T-helper 17 cell (primary cell): ENCODE measurements at places on chromosomes 12 and 14.

DNA sequence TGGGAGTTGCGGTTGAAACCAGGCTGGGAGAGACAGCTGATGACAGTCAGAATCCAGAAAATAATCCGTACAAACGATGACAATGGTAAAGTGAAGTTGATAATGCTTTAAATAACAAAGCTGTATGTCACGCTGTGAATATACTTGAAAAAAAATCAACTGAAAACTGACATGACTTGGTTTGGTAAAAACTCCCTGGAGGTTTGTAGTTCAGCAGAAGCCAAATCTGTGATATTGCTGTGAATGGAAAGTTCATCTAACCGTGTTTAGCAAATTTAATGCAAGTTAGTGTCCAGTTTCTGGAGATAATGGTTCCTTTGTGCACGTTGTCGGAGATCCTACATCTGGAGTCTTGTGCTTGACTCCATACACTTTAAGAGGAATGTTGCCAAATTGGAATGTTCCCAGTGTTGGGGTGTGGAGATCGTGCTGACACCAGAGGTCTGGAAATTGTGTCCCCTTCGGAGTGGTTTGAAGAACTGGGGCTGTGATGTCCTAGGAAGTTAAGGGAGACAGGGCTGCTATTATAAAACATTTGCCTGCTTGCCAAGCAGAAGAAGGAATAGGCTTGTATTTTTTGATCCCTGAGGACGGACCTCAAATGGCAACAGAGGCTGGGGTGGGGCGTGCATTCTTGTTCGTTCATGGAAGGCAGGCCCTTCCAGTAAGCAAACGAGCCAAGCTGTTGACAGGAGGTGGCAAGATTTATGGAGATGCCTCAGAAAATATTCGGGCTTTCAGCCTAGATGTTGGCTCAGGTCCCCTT is 30.6 kb downstream of the PPFIBP1 start:
- no peak for DNase-seq

DNA sequence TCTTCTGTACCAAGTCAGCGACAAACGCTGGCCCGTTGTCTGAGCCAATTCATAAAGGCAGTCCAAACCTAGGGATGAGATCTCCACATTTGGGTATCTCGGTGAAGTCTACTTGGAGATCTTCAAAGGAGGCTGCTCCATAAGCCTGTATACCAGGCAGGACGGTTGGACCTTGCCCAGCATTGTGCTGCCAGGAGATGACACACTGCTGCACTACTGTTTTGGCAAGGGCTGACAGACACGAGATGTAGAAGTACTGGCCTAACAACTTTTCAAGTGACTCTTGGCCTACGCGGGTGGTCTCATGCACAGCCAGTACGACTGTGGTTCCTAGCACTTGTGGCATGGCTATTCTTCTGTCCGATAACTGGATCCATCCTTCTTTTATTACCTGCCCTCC is 135.3 kb downstream of the SLC38A6 start:
- no peak for DNase-seq

- DNase-seq: no peak
These were observed 55.1 kb downstream of the MED13L start for GRCh38 chr12:116222358-116222757.

DNA sequence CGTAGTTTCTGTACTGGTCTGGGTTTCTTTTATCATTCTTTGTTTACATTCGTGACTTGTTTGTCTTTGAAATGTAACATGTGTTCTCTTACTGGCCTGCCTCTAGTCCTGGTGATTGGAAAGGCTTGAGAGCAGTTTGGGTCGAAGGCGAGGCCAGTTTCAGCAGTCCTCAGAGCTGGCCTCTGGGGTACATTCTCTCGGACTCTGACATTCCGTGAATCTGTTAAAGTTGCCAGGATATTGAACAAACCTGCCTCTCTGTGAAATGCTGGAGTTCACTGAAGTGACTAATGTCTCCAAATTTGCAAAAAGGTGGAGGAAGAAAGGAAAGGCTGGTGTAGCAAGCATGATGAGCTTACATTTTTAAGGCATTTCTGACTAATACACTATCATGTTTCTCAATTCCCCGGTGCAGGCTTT is 1.5 kb downstream of the PLEKHA5 start:
- no peak for DNase-seq

- DNase-seq: no peak
These were observed 53.8 kb upstream of the CLEC14A start for GRCh38 chr14:38309522-38310277.

- DNase-seq: peak; percentile 38
These were observed 18.1 kb downstream of the TAMALIN start for GRCh38 chr12:52024845-52025230.

GRCh38 chr14:76844223-76844622 is 18.0 kb downstream of the LRRC74A start:
- peak; percentile 39 for DNase-seq

DNA sequence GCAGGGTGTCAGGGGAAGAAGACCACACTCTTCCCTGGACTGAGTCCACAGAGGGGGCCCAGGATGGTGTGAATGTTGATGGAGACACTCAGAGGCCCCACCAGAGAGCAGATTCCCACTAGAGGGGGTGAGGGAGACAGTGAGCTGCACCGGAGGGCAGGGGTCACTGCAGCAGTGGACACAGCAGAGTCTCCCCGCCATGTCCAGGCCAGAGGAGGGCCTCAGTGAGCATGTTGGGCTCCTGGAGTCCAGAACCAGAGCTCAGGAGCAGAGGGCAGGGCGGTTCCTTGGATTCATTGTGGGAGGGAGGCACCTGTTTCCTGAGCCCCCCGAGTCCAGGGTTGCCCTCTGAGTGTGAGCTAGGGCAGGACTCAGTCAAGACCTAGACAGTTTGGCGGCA is 1.8 kb upstream of the KRT82 start:
- no peak for DNase-seq

DNA sequence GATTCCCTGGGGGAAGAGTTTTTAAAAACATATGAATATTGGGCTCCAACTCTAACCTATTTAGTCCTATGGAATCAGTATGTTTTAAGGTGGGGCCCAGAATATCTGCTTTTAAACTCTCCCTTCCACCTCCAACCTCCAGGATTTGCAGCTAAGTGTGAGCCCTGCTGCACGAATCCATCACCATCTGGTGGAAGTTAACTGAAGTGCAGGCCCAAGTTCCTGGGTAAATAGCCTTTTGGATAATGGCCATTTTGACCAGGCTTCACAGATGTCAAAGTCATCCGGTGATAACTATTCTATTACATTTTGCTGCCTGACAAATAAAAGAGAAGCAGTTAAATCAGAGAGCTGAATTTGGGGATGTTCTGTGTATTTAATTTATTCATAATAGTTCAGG is 58.1 kb upstream of the RMST start:
- no peak for DNase-seq

DNA sequence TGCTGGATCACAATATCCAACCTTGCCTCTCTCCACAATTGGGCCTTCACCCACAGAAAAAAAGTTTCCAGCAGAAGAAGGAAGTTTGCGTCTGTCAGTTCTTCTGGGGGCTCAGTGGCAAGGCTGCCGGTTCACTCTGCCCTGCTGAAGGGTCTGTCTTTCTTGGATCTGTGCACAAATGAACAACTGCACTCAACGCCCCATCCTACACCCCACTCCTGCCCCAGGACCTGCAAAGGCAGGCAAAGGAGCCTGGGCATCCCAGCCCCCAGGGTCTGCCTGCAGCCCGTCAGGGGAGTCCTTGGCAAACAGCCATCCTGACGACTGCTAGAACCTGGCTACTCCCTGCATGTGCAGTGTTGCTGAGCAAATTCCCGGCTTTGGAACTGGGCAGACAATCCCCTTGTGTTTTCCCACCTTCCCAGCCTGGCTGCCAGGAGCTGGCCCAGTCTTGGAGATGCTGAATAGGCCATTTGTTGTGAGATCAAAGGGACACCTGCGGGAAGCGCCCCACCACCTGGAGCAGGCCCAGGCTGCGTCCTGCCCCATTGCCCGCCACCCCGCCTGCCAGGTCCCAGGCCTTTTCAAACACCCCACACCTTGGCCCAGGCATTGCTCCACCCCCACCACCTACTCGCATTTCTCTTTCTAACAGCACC is 311.9 kb downstream of the BCL11B start:
- DNase-seq: no peak

- DNase-seq: no peak
These were observed 96.0 kb downstream of the TGFB3 start for GRCh38 chr14:75885829-75886228.

- DNase-seq: no peak
These were observed 35.5 kb downstream of the GPHB5 start for GRCh38 chr14:63282997-63283883.

GRCh38 chr12:124390442-124391097 is 95.7 kb downstream of the RFLNA start:
- no peak for DNase-seq

DNA sequence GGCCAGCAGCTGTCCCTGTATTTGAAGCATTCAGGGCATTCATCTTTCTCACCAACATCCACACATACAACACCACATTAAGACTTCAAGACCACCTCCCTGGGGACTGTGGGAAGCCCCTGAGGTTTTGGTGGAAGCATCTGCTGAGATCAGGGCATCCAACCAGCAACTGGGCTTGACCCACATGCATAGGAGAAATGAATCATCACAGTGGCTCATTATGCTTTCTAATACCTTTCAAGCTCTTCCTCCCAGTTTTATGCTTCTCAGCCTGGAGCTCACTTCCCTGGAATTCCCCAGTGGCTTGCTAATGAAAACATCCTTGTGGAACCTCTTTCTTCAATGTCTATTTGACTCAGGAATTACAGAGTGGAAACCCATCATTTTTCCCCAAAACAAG is 21.4 kb upstream of the CMKLR1 start:
- no peak for DNase-seq

- DNase-seq: no peak
These were observed 4.0 kb upstream of the SYCP3 start for GRCh38 chr12:101743242-101743641.

DNA sequence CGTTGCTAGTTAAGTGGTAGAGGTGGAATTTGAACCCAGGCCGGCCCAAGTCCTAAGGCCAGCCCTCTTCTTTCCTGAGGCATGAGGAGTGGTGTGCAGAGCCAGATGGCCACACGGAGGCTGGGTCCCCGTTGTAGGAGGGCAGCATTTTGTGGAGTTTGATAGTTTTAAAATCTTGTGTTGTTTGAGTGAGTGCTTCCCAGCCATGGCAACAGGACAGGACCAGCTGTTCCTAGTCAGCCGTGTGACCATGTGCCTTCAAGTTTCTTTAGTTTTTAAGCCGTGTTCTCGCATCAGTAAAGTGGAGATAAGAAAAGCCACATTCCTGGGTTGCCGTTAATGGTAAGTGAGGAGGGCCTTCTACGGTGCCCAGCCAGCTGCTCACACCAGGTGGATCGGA is 44.4 kb downstream of the UBE3B start:
- DNase-seq: no peak

- DNase-seq: no peak
These were observed 46.4 kb upstream of the SYT10 start for GRCh38 chr12:33486058-33486457.

GRCh38 chr12:106633451-106633823 is 50.6 kb downstream of the RFX4 start:
- DNase-seq: no peak

GRCh38 chr14:51294951-51295525 is 55.0 kb downstream of the TMX1 start:
- DNase-seq: no peak

DNA sequence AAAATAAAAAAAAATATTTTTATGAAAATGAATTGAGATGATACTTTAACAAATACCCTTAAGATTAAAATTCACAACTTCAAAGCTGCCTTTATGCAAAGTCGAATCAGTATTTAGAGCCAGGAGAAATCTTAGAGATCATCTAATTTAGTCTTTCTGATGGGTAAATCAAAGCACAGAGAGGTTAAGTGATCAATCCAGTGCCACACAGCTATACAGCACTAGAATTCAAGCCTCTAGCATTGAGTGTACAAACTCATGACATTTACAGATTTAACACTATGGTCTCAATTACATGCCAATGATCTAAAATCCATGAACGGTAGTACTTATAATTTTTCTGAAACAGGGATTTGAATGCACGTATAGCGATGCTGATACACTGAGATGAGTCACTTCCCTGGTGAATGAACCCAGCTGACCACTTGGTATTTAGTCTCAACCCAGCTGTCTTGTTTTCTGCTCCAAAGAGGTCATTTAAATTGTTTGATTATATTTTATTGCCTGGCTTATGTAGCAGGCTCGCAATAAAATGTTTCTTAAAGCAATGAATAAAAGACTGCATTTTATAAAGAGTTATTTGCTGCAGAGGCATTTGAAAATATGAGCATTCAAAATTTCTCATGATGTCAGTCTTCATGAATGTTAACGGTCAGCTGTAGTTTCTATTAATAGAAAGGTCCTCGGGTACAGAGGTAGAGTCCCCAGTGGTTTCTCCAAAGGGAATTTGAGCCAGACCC is 152.4 kb upstream of the PRICKLE1 start:
- DNase-seq: no peak

GRCh38 chr14:21098076-21098891 is at the start of gene ZNF219:
Gene ZNF219 (minus strand): TSS chr14:21098655. CDS start chr14:21093591, 5,064 bp downstream.
- peak; percentile 49 for DNase-seq

- no peak for DNase-seq
These were observed 9.2 kb downstream of the APOLD1 start for GRCh38 chr12:12794686-12795085.

DNA sequence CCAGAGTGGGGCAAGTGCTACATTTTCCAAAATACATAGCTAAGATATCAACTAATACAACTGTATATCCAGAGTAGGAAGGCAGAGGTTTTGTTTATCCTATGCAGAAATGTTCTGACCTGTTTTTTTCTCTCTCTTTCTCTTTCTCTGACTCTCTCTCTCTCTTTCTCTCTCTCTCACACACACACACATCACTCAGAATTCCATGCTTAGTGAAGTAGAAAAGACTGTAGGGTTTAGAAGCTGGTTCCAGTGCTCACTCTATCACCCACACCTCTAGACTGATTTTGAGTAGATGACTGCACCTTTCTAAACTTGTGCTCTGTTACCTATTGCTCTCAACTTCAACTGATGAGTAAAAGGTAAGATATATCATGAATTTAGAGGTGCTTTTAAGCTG is 356.7 kb downstream of the LRIG3 start:
- no peak for DNase-seq

GRCh38 chr12:105706321-105706972 is 376.0 kb downstream of the C12orf75 start:
- no peak for DNase-seq

DNA sequence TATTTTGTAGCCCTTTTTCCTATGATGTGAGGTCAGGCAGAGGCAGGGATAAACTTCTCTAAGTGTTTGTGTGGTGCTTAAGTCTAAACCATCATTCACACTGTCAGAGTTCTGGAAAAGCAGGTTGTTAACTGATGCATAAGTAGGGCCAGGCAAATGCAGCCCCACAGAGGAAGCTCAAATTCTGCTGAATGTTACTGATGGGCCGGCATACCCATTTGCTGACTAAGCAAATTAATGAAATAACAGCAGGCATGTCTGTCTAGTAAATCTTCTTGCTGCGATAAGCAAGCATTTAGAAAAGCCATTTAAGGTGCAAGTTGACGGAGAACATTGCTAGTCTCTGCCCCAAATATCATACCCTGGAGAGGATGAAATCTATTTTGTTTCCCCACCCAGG is 523.2 kb upstream of the CCDC196 start:
- DNase-seq: no peak

GRCh38 chr12:109795023-109795422 is 38.2 kb downstream of the TRPV4 start:
- DNase-seq: no peak
